ENCODE measurements at places on chromosomes 2 and 18.

DNA sequence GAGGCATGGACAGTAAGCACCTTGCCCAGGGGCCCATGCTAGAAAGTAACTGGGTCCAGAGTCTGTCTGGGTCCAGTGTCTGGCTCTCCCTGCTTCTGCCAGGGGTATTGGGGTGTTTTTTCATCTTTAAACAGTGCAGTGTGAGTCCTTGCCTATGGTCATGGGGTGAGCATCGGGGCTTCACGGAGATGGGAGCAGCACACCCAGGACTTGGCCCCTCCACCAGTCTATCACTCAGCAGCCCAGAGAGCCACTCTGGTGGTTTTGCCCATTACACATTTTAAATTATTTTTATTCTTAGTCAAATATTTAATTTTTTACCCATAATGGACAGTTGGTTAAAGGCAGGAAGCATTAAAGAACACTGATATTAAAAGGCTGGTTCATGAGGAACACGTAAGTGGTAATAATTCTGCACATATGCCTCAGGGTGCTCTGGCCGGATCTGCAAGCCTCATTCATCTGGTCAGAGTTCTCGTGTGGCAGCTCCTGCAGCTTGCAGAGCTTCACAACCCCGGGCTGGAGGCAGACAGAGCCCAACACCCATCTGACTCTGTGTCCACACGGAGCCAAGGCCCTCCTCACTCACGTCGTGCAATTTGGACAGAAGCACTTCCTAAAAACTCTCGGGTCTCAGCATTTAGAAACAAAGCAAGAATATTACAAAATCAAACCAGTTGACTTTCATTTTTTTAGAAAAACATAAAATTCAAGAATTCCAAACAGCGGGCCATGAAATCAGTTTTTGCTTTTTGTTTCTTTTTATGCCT is 204.1 kb downstream of the CTIF start:
- DNase-seq: no peak

GRCh38 chr2:28133778-28134177 is 243.2 kb downstream of the BABAM2 start:
- DNase-seq: no peak

DNA sequence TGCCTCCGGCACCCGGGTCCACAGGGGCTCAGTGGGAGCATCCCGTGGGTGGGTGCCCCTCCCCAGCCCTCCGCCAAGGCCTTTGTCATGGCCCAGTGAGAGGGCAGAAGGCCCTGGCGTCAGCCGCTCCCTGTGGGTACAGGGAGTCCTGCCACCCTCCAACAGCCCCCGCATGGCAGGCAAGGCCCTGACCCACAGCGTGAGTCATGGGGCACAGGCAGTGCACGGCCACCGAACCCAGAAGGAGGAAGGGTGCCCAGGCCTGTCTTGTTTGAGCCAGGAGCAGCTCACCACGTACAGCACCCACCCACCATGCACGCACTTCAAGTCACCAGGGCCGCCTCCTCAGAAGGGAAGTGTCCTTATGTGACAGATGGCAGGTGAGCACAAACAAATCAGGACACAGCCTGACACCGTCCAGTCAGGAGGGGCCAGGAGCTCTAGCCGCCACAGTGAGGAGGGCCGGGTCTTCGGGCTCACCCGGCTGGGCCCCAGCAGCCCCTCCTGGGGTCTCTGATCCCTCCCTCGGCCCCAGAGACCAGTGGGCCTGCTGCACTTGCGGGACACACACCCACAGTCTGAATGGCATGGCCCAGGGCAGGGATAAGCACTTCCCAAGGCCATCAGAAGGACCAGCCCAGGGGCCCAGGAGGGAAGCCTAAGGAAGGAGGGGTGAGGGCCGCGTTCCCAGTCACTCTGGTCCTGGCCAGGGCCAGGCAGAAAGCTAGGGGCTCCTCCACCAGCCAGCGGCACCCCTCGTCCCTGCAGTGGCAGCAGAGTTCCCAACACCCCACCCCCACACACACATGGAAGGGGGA is 25.8 kb downstream of the BIN1 start:
- peak; percentile 79 for DNase-seq

- no peak for DNase-seq
Measured at GRCh38 chr2:189411860-189412259, 29.4 kb upstream of the WDR75 start.

- DNase-seq: no peak
Measured at GRCh38 chr2:177394594-177394973, 2.0 kb downstream of the AGPS start.

Measured in activated T-cell treated with anti-CD3 and anti-CD28 coated beads, Interleukin-2, amount 50 U/mL, for 48 hours (primary cell).